NCI-H187 (cell line): ENCODE measurements at places on chromosomes 1 and 21.

- DNase-seq: peak; percentile 56
Observed at GRCh38 chr1:64550510-64550909, 80.6 kb downstream of the CACHD1 start.

DNA sequence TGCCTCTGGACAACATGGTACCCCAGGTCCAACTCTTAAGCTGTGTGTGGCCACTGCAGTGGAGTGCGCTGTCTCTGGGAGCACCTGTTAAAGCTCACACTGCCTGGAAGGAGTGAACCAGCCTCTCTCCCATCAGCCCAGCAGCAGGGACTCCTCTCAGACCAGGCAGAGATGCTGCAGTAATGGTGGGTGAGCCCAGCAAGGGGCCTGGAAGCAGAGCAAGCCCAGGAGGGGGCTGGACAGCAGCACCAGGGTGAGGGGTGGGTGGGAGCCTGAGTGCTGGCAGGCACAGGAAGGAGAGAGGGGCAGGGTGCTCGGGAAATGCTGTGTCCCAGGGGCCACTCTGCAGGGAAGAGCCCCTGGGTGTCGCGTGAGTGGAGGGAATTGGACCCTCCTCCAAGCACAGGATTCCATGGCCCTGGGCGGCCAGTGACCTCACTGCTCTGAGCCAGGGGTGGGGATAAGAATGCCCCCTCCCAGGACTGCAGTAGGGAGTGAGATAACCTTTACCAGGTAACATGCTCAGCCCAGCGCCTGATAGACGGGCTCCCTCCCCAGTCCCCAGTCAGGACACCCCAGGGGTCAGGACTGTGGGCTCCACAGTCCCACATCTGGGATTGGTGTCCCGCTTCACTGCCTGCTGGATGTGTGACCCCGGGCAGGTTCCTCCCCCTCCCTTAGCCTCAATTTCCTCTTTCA, 313.1 kb downstream of the MATN1 start:
- no peak for DNase-seq

- DNase-seq: no peak
Observed at GRCh38 chr1:229396585-229397206, 37.2 kb downstream of the ACTA1 start.

DNA sequence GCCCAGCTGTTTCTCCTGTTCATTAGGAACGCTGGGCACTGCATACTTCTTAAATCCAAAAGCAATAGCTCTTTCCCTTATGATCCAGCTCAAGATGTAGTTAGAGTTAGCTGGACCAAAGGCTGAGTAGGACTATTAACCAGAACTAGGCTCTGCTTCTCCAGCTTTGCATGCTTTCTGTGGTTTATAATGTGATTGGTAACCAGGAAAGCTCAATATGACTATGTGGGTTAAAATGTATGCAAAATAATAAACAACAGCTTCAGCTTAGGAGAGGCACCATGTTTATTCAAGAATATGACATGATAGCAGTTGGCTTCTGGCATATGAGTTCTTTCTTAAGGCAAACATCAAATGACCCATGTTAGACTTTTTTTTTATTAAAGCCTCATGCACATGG, 73.8 kb downstream of the LYPLAL1 start:
- DNase-seq: no peak

DNA sequence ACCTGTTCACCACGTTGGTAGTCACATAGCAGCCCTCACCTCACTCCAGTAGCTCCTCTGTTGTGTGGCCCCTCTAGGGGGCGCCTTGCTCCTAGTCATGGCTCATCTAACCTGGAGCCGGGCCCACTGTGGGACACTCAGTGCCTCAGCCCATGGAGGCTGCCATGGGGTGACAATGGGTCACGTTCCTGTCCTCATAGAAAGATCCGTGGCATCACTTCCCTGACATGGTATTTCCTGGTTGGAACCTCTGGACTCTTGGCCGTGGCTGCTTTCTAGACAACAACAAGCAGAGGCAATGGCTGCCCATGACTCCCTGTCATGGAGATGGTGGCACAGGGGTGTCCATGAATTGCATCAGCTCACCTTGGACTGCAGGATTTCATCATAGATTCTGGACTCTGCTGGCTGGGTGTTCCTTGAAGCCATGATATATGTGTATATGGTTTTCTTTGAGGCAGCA, 27.5 kb upstream of the SLAMF6 start:
- no peak for DNase-seq

- no peak for DNase-seq
Observed at GRCh38 chr21:42975886-42976608, 1.7 kb downstream of the PKNOX1 start.

GRCh38 chr1:184101141-184101540, 49.6 kb downstream of the TSEN15 start:
- DNase-seq: no peak

DNA sequence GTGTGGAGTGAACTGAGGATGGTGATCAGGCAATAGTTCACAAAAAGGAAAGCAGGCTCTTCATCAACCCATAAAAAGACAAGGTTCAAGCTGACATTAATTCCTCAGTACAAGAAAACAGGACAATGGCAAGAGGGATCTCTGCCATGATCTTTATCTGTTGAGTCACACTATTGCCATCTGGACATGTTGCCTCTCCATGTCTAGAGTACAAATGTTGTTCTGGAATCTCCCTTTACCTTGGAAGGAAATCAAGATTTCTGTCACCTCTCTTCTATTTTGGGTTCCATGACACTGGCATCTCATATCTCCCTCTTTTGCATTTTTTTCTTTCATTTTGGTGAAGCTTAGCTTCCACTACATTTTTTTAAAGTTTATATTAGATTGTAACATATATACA, 329.1 kb downstream of the USP25 start:
- DNase-seq: no peak

GRCh38 chr21:30818837-30819610, 6.0 kb upstream of the KRTAP8-1 start:
- DNase-seq: no peak

- DNase-seq: no peak
Observed at GRCh38 chr21:43277481-43278351, 108.9 kb downstream of the CRYAA start.

- DNase-seq: no peak
Observed at GRCh38 chr1:195745189-195746010, 862.8 kb downstream of the KCNT2 start.

GRCh38 chr1:198677871-198678270, 39.0 kb downstream of the PTPRC start:
- DNase-seq: no peak

- DNase-seq: no peak
Observed at GRCh38 chr1:201515895-201516294, 9.0 kb upstream of the CSRP1 start.

DNA sequence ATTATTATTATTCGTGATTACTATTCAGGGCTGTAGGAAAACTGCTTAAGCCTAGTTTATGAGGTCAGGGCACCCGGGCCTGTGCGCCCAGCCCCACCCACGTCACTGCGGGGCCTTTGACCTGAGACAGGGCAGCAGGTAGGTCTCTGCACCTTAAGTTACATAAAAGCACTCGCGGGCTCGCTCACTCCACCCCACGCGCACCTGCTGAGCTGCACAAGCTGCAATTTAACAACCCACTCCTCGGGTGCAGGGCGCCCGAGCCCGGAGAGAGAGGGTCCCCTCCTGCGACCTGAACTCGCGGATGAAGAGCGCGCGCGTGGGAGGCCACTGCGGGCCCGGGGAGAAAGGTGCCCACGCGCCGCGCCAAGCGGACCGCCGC, 477 bp downstream of the ICMT start:
- DNase-seq: no peak

DNA sequence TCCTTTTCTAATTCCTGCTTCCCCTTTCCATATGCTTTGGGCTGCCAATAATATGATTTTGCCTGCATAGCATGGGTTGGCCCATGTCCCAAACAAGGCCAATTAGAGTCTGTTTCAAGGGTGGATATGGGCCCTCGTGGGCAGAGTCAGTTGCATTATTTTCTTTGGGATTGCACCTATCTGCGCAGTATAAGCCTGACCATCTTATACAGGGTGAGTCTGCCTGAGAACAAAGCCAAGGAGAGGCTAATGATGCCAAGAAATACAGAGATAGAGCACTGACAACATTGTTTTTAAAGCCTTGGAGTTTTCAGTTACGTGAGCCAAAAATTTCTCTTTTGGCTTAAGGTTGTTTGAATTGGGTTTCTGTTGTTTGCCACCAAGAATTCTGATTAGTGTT, 18.6 kb downstream of the OVAAL start:
- DNase-seq: no peak

GRCh38 chr1:44714944-44715571, 15.9 kb downstream of the RNU5D-1 start:
- no peak for DNase-seq

DNA sequence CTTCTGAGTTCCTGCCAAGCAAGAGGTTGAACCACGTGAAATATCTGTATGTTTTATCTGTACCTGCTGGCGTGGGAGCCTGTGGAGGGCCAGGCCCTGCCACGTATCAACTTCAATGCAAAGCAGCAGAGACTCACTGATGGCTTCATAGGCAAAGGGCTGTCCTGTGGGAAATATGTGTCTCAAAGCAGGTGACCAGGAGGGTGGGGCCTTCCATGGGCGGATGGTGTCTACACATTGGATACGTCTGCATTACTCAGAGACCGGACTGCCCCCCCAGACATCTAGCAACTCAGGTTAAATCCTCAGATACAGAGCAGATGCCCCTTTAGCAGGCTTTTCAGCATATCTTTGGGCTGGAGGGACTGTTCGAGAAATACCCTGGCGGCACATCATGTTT, 210.8 kb upstream of the C1orf174 start:
- DNase-seq: no peak

DNA sequence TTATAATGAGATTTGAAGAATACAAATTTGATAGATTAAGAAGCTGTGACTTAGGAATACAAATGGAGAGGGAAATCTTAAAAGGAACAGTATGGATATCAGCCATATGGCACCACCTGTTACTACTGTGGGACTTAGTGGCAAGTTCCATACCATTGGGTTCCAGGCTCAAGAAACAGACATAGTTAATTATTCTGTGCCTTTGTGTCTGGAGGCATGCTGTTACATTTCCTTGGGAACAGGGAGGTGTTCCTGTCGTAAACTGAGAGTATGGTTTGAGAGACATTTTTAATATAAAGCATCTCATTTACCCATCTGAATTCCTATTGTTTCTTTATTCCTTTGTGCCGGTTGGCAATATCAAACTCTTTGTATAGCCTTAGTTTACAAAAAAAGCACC, 15.2 kb downstream of the PLA2G4A start:
- DNase-seq: no peak

- DNase-seq: no peak
Observed at GRCh38 chr1:245822996-245823395, 668.2 kb downstream of the KIF26B start.

DNA sequence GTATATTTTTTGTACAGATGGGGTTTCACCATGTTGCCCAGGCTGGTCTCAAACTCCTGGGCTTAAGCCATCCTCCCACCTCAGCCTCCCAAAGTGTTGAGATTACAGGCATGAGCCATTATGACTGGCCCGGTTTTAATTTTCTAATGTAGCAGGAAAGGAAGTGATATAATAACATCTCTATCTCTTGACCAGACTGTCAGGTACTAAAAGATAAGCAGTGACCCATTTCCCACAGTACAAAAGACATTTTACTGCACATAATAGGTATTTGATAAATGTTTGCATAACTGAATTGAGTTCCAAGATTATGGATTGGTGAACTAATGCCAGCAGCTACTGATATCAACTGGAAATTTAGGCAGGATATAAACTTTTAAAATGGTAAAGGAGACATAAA, 4.0 kb downstream of the NVL start:
- DNase-seq: no peak

DNA sequence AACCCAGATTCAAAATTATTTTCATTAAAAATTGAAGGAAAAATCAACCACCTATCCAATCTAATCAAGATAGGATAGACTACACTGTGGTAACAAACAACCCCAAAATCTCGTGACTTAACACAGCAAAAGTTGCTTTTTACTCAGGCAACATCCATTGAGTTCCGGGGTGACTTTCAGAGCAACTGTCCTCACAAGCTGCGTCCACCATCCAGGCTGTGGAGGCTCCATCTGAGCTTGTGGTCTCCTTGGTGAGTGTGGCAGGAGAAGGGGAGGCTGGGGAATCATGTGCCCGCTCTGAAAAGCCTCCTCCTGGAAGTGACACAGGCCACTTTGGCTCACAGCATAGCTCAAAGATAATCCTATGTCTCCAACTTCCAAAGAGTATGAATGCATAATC, 52.4 kb downstream of the CD2 start:
- DNase-seq: no peak

GRCh38 chr1:82722608-82723007, 921.9 kb downstream of the ADGRL2 start:
- no peak for DNase-seq

- DNase-seq: no peak
Observed at GRCh38 chr1:177737456-177737855, 232.4 kb downstream of the SEC16B start.

- no peak for DNase-seq
Observed at GRCh38 chr21:43362915-43363314, 64.0 kb downstream of the SIK1 start.

- no peak for DNase-seq
Observed at GRCh38 chr21:37557261-37557950, 190.8 kb downstream of the DYRK1A start.

DNA sequence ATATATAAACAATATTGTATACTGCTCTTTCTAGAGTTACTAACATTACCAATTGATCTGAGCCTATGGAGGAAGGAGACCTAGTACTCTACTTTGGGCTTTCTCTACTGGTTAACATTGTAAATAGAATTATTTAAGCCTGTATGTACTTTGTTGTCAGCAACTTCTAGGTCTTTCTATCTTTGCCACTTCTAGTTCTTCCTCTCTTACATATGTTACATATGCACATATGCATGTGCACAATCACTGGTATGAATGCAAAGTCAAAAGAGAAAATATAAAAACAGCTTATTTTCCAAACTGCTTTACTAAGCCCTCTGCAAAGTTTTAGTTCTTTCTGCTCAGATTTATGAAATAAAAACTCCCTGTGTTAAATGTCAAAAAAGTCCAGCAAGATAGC, 84.3 kb downstream of the PTPRC start:
- no peak for DNase-seq

GRCh38 chr21:15333136-15333710, 268.4 kb upstream of the NRIP1 start:
- DNase-seq: no peak

DNA sequence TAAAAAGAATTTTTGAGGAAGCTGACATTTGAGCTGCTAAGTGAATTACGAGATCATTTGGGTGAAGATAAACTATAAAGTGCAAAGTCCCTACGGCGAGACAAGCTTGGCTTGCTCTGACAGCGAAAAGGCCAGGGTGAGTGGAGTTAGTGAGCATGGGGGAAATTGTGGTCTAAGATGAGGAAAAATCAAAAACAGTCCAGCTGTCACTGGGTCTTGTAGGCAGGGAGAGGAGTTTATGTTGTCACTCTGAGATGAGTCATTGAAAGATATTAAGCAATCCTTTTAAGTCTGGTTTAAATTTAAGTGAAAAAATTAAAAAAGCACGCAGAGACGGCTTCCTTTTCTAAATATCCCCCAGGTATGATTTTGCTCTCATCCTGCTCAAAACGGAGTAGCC, 601.9 kb downstream of the MRPL39 start:
- no peak for DNase-seq

- no peak for DNase-seq
Observed at GRCh38 chr1:14511166-14511680, 87.3 kb upstream of the KAZN start.
